ENCODE measurements at places on chromosomes 16 and 17.

- DNase-seq, result no peak
Observed at GRCh38 chr17:40349477-40349894, 15.1 kb downstream of the GJD3 start.

DNA sequence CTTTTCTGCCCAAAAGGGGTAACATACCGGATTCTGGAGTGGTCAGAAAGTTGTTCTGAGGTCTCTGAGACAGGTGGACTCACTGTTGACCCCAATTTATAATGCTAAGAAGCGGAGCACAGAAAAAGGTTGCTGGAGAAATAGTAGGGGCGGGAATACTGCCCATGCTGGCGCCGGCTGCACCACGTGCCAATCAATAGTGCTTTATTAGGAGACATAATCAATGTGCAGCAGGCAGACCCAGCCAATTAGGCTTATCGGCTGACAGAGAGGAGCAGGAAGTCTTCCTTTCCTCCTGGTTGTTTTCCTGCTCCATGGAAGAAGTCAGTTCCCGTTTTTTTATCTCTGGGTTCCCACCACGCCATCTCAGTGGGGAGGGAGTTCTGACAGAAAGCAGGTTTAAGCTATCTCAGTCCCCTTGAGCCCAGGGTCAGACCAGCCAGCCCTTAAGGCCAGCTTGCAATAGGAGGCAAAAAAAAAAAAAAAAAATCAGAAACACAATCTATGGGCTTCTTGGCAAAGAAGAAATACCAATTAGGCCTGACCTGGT lies 68.2 kb upstream of the IRX6 start:
- no peak for DNase-seq

DNA sequence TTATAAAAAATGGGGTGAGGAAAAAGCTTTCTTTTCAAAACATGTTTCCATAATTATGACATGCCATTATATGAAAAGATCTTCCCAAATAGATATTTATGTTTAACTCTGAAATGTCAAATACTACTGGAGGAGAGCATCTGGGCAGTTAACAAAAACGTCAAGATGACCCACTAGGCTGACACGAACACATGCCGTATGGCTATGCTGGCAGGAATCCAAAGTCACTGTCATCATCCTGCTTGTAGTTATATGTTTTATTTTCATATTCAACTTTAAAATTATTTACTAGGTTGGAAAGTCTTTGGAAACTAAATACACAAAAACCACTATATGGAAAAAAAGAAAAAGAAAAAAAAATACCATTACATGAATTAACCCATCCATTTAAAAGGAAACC lies 27.3 kb downstream of the ANKFY1 start:
- no peak for DNase-seq

DNA sequence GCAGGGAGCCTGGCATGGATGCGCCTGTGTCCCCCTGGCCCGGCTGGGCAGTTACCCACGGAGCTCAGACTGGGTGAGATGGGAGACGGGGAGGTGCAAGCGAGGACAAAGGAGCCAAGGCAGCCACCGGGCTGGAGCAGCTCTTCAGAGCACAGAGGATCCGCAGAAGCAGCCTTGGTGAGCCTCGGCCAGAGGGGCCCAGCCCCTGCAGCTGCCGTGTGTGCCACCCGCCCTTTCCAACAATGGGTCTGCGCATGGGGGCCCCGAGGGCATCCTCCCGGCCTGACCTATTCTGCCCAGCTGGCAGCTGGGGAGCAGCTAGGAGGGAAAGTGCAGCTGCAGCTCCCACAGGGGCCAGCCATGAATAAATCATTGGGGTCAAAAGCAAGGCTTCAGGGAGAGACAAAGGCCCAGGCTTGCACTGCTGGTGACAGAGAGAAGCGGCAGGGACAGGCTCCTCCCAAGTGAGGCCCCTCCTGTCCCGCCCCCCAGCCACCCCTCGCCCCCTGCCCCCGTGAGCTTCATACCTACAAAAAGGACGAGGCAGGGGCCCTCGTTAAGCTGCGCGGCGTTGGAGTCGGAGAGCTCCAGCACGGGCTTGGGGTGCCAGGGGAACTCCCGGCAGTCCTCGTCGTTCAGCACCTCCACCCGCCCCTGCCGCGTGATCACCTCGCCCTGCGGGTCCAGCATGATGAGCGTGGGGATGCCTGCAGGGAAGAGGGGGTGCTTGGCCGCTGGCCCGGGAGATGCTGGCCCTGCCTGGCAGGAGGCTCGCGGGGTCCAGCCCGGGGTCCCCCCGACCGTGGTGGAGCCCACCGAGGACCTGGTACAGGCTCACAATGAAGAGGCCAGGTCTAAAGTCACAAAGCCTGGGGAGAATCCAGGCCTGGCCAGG lies 22.6 kb downstream of the MRM3 start:
- DNase-seq, result no peak

GRCh38 chr16:27839419-27839818 lies 224.1 kb downstream of the GSG1L start:
- DNase-seq, result no peak

All from putamen (tissue), 1 donor.